ENCODE measurements at places on chromosomes 5 and 9.

DNA sequence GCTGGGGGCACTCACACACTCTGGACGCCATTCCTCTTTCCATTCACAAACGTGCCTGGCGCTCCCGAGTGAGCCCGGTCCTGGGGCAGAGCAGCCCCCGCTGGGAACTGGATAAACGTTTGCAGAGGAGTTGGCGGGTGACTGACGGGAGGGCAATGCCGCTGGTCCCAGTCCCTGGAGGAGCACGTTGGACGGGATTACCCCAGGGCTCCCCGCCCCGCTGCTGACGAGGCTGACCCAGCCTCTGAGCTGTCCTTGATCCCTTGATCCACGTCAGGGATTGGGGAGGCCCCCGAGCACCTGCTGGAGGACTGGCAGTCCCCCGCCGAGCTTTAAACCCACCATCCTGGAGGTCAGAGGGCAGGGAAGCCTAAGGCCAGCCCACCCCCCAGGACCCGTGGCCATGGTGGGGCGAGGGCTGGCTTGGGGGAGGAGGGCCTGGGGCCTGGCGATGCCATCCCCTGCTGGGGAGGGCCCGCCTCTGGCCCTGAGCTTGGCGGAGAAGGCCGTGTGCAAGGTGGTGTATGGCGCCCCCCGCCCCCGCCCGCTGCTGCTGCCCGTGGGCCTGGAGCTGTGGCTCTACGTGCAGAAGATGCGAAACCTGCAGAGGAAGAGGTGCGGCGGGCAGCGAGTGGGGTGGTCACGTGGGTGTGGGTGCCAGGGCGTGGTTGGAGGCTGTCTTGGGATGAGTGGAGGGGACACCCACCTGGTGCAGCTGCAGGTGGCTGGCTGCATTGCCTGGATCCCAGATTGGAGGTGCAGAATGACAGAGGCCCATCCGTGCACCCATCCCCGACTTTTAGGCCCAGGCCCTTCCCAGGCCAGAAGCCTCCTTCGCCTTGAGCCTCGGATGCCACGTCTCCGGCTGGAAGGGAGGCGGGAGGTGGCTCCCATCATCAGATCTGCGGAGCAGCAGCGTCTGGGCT is 4.5 kb downstream of the GPSM1 start:
- no peak for DNase-seq

GRCh38 chr9:90219548-90220118 is 423.0 kb downstream of the DIRAS2 start:
- no peak for DNase-seq

DNA sequence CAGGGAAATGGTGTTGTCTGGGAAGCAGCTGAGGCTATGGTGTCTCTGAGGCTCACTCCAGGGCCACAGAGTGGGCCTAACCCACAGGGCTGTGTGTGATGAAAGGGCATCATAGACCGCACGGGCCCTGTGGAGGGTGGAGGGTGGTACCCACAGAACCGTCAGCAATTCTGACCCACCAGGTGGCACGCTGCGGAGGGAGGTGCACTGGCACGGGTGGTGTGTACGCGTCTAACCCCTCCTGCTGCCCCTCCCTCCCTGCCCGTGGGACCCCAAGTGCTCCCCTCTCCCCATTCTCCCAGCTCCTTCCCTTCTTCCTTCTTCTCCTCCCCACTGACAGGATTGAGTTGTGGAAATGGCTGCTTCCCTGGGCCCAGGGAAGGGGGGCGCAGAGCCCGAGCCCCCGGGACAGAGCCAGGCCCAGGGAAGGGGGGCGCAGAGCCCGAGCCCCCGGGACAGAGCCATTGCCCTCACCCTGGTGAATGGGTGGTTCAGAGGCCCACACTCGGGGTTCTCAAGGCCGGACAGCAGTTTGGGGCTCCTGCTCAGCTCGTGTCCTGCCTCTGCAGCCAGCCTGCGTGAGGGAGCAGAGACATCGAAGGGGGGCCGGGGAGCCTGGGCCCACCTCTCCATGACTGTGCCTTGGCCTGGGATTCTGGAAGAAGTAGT is 6.8 kb downstream of the LCN10 start:
- DNase-seq: no peak

GRCh38 chr5:63128018-63128417 is 549.4 kb downstream of the LRRC70 start:
- no peak for DNase-seq

DNA sequence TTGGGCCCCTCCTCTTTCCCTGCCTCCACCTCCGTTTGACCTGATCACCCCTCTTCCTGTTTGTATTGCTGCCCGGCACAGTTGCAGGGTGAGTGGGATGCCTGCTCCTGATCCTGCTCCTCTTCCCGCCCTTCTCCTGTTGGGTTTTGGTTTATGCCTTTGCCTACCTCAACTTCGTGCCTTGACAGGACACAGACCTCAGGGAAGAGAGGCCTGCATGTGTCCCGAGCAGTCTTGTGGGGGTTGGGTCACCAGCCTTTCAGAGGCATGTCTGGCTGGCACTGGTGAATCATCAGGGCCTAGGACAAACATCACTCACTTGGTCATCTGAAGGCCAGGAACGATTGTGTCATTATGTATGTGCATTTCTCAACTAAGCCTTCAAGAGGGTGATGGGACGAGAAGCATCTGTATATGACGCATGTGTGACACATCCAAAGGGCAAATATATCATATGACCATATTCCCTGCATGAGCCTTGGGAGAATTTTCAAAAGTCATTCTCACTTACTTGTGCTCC is 56.9 kb downstream of the NPR3 start:
- no peak for DNase-seq

DNA sequence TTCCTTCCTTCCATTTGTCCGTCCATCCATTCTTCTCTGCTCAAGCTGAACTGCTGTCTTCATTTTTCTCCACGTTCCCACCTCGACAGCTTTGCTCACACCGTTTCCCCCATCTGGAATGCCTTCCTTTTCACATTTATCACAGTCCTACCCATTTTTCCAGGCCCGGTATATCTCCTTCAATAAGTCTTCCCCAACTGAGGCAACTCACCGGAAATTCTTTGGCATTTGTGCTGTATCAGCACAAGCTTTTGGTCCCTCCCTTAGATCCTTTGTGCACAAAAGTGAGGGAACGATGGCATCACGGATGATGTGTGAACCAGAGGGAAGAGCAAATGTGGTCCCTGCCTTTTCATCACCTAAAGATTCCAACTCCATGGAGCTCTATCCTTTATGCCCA is 45.6 kb upstream of the INSYN2B start:
- no peak for DNase-seq

GRCh38 chr5:113151641-113152379 is 175.2 kb downstream of the DCP2 start:
- DNase-seq: no peak

DNA sequence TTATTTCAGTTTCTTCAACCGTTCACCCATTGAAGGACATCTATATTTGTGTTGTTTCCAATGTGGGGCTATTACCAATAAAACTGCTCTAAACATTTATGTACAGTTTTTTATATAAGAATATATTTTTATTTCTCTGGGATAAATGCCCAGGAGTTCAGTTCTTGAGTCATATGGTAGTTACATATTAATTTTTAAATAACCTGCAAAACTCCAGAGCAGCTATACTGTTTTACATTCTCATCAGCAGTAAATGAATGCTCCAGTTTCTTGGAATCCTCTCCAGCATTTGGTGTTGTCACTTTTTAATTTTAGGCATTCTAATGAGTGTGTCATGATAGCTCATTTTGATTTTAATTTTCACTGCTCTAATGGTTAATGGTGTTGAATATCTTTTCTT is 36.2 kb downstream of the CDK7 start:
- DNase-seq: no peak

GRCh38 chr9:132609829-132610228 is 27.4 kb downstream of the BARHL1 start:
- DNase-seq: no peak

GRCh38 chr5:174472956-174473355 is 251.4 kb upstream of the MSX2 start:
- no peak for DNase-seq

DNA sequence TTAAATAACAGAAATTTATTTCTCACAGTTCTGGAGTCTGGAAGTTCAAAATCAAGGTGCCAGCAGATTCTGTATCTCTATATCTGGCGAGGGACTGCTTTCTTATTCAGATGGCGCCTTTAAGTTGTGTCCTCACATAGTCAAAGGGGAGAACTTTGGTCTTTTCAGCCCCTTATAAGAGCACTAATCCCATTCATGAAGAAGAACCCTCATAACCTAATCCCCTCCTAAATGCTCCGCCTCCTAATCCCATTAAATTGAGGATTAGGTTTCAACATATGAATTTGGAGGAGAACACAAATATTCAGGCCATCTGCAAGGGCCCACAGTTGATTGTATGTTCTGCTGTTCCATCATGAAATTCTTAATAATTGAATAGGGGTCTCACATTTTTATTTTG is 10.8 kb upstream of the CCDC152 start:
- DNase-seq: no peak

GRCh38 chr5:6483880-6484382 is 35.3 kb downstream of the UBE2QL1 start:
- no peak for DNase-seq

GRCh38 chr5:35285011-35285410 is 54.7 kb upstream of the PRLR start:
- no peak for DNase-seq

- DNase-seq: no peak
Observed at GRCh38 chr5:10941900-10942299, 180.9 kb upstream of the DAP start.

- no peak for DNase-seq
Observed at GRCh38 chr5:148398698-148399121, 15.0 kb downstream of the FBXO38 start.

Data from uterus (tissue), 4 donors.